Cardiac fibroblast (primary cell): ENCODE measurements at places on chromosomes 1 and 21.

DNA sequence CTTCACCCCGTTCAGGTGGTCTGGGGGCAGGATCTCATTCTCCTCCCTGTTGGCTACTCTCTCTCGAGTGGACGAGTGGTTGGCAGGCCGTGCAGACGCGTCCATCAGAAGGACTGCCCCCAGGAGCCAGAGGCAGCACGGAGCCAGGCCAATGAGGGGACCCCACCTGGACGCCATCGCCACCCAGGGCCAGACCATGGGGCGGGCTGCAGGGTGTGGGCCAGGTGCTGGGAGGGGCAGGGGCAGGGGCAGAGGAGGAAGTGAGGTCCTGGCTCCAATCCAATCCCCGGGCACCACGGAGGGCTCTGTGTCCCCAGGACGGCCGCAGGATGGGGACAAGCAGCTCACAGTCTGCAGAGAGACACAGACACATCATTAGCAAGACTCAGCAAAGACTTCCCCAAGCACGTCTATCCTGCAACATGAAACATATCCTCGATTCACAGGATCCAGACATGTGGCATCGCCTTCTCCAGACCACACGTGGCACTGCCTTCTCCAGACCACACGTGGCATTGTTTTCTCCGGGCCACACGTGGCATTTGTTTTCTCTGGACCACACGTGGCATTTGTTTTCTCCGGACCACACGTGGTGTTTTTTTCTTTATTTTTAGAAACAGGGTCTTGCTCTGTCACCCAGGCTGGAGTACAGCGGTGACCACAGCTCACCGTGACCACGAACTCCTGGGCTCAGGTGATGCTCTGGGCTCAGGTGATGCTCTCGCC is 3.0 kb downstream of the SDF4 start:
- DNase-seq: no peak

DNA sequence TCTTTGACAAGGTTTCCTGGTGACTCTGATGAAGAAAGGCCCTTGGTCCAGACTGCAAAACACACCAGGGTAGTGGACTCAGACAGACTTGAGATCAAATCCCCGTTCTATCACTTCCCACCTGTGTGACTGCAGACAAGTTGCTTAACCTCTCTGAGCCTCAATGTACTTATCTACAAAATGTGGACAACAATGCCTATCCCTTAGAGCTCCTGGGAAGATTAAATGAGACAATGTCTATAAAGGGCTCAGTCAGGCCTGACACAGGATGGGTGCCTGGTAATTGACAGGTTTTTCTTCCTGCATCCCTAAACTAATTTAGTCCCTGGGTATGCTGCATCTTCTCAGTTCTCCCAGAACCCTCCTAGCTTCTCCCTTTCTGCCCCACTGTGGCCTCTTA is 37.9 kb upstream of the ZBTB40 start:
- no peak for DNase-seq

DNA sequence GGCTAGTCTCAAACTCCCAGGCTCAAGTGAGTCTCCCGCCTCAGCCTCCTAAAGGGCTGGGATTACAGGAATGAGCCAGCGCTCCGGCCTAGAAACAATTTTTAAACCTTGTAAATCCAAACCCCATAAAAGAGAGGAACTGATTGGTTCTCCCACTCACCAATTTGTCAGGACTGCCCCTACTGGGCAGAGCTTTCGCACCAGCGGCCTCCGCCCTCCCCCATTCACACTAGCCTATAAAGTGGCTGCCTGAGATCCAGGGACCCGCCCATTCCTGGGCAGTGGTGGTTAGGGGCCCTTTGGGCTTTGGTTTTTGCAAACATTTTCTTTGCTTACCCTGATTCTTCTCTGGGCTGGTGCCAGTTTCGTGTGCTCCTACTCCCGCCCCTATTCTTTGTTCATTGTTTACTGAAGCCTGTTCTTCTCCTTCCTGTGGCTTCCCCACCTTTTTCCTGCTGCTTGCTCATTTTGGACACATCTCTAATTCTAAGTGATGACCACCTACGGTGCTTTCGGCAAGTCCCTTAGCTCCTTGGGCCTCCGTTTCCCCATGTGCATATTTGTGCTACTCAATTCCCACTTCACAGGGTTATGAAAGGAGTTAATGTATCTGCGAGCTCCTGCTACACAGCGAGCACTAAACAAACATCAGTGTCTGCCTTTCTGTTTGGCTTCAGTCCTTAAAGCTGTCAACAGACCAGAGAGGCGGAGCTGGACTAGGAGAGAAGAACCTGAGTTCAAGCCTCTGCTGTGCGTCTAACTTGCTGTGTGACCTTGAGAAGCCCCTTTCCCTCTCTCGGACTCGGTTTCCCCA is 39.8 kb upstream of the CLIC4 start:
- peak; percentile 97 for DNase-seq

GRCh38 chr1:76082062-76082461 is 7.5 kb downstream of the ST6GALNAC3 start:
- no peak for DNase-seq

GRCh38 chr1:226870026-226870400 is 403 bp upstream of the PSEN2 start:
- DNase-seq: no peak

DNA sequence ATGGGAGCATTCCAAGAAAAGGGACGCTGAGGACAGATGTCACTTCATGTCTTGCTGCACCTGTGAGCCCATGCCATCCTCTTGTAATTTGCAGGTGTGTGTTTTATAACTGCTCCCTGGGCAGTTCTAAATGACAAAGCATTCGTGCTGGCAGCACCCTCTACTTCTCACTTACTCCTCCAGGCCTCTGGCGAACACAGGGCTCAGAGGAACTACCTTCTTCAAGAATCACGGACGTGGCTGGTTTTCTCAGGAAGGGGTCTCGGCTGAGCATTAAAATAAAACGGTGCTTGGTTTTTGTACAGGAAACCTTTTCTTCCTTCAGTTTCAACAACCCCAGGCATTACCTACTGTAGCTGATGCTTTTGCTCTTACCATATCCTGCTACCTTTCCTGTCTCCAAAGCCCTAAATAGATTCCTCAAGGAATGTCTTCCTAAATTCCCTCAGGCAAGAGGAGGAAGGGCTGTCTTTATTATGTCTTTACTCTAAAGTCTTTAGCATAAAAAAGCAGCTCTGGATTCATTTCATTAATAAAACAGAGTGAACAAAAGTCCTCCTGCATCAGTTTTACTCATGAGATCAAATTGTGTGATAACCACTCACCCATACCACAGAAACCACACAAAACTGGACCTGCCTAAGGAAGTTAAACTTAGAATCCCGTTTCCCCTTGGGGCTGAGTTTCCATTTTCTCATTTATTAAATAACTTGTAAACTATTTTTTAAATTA is 79.0 kb upstream of the MAP10 start:
- peak; percentile 12 for DNase-seq

DNA sequence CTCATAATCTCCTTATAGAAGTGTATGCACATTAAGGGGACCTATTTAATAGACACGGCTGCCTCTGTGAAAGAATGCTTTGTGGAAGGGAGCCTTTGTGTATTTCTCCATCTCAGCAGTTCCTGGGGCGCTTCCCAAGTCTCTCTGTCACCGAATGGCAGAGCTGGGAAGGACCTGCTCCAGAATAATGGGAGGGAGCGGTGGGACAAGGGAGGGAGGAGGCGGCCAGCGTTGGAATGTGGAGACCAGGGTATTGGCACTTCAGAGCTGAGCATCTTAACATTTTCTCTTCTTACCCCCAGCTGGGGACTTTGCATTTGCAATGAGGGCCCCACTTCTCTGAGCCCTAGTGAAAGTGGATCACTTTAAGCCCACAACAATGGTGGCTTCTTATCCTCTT is 23.9 kb downstream of the CACHD1 start:
- DNase-seq: no peak

DNA sequence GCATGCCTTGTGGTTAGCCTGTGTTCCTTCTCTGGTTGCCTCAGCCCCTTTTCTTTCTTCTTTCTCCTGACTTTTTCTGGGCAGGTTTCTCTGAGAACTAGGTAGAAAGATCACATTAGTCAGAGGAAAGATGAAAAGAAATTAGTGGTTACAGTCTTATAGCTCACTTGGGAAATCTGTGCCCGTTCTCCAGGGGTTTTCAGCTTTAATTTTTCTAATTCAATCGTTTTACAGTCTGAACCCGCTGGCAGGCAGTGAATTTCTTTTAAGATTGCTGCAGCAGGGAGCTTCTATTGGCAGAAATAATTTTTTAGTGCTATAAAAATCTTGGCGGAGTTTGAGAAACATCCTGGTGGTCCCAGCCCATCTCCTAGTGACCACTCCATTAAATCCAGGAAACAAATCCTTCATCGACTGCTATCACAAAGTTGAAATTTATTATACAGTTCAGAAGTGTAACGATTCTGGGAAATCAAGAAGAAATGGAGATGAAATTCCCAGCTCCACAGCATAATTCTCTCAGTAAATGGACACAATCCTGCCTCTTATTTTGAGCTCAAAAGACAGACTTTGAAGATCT is 113.1 kb downstream of the PCP4 start:
- DNase-seq: no peak

DNA sequence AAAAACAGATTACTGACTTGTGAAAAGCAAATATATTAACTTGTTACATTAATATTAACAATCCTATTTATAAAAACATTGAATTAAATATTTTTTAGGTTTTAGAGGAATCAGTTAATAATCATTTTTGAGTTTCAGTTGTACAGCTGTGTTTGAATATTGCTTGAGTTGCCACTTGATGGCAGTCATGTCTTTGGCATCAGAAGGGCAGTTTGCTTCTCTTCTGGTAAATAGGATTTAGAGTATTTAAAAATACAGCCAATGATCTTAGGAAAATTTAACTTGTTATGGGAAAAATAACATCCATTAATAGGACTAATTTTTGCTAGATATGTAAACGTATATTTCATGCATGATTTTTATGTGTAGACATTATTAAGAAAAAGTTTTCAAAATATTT is 234.1 kb downstream of the NCAM2 start:
- DNase-seq: peak; percentile 79
